CD4-positive, alpha-beta T cell treated with Interleukin-21 for 1 hour (primary cell): ENCODE measurements at places on chromosomes 11 and 22.
A peak's percentile ranks its signal among the peaks of the same experiment; 100 is the strongest.

GRCh38 chr11:43632181-43632580 is 48.4 kb upstream of the HSD17B12 start:
- no peak for DNase-seq

GRCh38 chr11:120128392-120129119 is 9.4 kb downstream of the TRIM29 start:
- DNase-seq: no peak

GRCh38 chr22:45877651-45878050 is 99.3 kb downstream of the WNT7B start:
- no peak for DNase-seq

DNA sequence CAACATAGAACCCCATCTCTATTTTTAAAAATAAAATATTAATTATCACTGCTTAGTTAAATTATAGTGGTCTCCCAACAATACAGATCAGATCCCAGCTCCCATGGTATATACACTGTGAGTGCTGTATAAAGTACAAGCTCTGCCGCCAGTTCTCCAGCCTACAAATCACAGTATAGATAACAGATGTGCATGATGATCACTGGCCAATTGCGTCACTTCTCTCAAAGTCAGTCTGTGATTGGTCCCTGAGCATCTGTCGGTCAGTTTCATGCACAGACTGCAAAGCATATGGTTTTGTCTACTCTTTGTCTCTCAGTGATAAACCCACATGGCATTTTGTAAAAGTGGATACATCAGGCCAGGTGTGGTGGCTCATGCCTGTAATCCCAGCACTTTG is 15.7 kb downstream of the PPARA start:
- no peak for DNase-seq

DNA sequence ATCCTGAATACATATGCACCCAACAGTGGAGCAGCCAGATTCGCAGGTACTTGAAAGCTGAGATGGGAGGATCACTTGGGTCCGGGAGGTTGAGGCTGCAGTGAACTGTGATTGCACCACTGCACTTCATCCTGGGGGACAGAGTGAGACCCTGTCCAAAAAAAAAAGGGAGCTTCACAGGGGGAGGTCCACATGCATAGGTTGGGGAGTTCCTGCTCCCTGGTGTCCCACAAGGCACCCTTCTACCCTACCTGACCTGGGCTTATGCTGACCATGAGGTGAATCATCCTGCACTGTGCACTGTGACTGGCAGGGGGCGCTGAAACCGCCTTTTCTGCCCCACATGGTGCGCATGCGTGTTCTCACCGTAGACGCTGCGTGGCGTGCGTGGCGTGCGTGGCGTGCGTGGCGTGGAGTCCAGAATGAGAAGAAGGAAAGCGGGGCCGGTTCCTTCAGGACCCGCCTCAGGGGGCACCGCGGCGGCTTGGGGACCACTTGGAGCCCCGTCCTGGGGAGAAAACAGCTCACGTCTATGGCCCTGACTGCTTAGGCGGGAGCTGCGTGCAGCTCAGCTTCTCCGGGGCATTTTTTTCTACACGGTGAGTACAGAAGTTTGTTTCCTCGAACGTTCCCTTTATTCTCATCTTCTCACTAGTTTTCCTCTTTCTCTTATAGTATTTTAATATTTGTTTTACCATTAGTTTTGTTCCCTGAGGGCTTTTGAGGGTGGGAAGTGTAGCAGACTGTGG is 116.6 kb upstream of the GRK3 start:
- peak; percentile 87 for DNase-seq

GRCh38 chr22:50189849-50190181 is 4.1 kb downstream of the TRABD start:
- DNase-seq: no peak

DNA sequence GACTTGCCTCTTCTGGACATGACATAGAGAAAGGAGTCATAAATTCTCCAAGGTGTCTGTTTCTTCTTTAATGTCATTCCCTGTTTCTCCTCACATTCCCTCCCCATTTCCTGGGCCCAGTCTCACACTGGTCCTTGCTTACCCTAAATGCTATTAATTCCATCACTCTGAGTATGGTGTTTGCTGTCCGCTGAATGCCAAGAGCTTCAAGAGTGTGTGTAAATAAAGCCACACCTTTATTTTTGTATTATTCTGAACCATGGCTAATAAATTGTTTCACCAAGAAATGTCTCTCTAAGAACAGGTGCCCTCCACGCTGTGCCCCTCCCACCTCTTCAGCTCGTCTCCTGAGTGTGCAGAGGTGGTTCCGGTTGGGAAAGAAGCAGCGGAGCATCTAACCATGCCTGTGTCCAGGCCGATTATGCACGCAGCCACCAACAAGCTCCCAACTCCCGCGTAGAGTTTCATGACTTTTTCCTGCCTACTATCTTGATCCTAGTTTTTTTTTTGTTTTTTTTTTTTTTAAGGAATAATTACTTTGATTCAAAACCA is 8.6 kb downstream of the TMEM121B start:
- no peak for DNase-seq

GRCh38 chr11:92941676-92942571 is 27.5 kb upstream of the MTNR1B start:
- peak; percentile 13 for DNase-seq

DNA sequence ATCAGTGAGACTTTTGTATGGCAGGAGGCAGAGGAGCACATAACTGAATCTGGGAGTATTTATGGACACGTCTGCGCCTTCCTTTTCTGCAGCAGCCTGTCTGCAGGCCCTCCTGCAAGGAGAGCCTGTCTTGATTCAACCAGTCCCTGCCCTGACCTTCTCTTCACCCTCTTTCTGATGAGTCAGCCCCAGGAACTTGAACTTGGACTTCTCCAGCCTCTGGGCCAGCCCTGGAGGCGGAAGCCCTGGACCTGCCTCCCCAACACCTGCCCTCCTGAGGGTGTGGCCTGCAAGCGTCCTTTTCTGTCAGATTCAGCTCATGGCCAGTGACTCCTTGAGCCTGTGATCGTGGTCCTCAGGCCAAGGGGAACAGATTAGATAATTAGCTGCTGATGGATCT is 20.0 kb downstream of the DAGLA start:
- DNase-seq: no peak
